ENCODE measurements at places on chromosomes 5 and 9. TPM values are rescaled to one million over a fixed set of nuclear protein-coding genes. Genes with fewer than 3 reads are reported as not detected.

Gene ALDOB
- not detected for total RNA-seq

Gene IFNA13
- total RNA-seq = not detected

Gene PCDHA7
- 0.20 TPM for total RNA-seq

Gene GHR
- 1.5 TPM for total RNA-seq

Gene PCDHGA12
- total RNA-seq = 4.7 TPM

Gene LOX
- total RNA-seq = 18.3 TPM

Gene EIF4E1B
- total RNA-seq = not detected

Gene ZNF462
- 4.6 TPM for total RNA-seq

Gene QRFP
- total RNA-seq = not detected

Gene CCDC187
- not detected for total RNA-seq

Gene SLC24A2
- total RNA-seq = not detected

Gene SPATA31A3
- not detected for total RNA-seq

Gene AK1
- total RNA-seq = 101 TPM

Gene ARID3C
- not detected for total RNA-seq

Gene TRIM14
- total RNA-seq = 21.5 TPM

Gene CERCAM
- 19.5 TPM for total RNA-seq

Gene KIAA1958
- total RNA-seq = 0.25 TPM

Gene RPP25L
- total RNA-seq = 36.1 TPM

Gene SPATA9
- total RNA-seq = 0.39 TPM

Gene SGCD
- not detected for total RNA-seq

Gene TRMO
- total RNA-seq = 10.6 TPM

Gene PAEP
- total RNA-seq = not detected

Gene PPP1R26
- total RNA-seq = 6.1 TPM

Gene ENHO
- not detected for total RNA-seq

Gene CATSPER3
- not detected for total RNA-seq

Gene CDC14B
- total RNA-seq = 1.7 TPM

Data from mammary microvascular endothelial cell (primary cell).